ENCODE measurements at places on chromosomes 5 and 9.

- DNase-seq, result peak; percentile 72
These were observed 40.7 kb downstream of the KIAA0825 start for GRCh38 chr5:94577466-94578245.

DNA sequence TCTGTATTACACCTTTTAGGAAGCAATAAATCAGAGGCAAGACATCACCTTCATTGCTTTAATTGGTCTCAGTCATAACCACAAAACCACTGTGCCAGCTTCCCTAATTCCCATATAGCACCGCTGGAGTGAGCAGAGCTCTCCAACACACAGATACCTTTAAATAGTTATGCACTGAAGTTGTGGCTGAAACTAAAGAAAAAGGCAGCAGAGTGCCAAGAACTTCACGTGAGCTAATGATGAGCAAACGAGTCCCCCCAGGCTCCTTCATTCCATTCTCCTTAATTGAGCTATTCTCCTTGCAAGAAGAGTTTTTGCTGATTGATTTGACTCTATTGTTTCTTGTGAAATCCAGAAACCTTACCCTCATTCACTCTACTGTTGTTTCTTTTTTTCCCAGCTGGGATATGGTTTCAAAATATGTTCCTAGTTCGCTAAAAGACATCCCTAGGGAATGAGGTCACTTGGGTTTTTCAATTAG, 501.5 kb downstream of the SPATA31D1 start:
- DNase-seq, result no peak

DNA sequence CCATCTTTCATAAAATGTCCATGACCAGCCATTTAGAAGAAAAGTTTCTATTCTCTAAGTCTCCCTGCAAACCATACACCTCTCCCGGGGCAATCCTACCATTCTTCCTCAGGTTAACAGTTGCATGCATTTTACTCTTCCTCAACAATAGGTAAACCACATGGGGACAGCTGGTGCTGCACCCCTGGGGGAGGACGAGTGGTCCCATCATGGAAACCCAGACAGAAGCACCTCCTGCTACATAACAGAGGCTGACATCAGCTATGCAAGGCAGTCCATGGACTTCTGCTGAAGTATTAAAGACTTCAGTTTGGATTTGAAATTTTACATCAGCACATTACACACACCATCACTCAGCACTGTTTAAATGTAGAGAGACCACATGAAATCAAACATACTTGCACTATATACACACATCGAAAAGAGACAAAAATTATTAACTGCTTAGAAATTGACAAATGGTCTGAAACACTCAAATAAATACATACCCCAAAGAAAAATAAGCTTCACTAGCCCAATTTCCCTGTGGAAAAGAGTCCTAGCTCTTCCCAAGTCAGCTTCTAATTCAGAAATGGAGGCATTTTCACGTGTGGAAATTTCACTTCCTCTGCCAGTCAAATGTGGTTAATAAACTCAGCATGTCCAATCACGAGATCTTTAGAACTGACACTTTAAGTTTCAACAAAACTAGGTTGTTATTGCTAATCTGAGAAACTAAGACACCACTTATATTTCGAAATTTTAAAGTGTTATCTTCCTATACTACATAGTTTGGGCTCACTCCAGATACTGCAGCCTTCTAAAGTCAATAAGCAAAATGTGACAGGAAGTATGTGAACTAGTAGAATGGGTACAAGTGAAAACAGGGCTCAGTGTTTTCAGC, 173.4 kb downstream of the ROR2 start:
- no peak for DNase-seq

GRCh38 chr9:109411798-109412352, 86.2 kb downstream of the PTPN3 start:
- peak; percentile 25 for DNase-seq

GRCh38 chr9:106616026-106616425, 246.9 kb upstream of the ZNF462 start:
- DNase-seq, result no peak

GRCh38 chr5:177982956-177983355, 13.1 kb downstream of the PROP1 start:
- no peak for DNase-seq

DNA sequence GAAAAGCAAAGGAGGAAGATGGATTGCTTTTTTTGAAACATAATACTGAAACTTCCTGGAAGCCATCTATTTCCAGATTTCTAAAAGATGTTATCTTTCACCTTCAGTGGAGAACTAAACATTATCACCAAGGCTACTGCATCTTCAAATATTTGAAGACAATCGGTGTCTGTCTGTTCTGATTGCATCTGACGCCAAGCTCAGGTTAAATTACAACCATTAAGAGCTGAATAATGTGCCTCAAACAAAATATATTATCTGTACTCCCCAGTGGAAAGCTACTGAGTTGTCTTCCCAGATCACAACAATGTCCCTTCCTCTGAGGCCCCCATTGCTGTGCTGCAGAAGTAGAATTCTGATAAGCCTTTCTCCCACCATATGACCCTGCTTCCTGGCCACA, 342.3 kb downstream of the PLK2 start:
- DNase-seq, result no peak

DNA sequence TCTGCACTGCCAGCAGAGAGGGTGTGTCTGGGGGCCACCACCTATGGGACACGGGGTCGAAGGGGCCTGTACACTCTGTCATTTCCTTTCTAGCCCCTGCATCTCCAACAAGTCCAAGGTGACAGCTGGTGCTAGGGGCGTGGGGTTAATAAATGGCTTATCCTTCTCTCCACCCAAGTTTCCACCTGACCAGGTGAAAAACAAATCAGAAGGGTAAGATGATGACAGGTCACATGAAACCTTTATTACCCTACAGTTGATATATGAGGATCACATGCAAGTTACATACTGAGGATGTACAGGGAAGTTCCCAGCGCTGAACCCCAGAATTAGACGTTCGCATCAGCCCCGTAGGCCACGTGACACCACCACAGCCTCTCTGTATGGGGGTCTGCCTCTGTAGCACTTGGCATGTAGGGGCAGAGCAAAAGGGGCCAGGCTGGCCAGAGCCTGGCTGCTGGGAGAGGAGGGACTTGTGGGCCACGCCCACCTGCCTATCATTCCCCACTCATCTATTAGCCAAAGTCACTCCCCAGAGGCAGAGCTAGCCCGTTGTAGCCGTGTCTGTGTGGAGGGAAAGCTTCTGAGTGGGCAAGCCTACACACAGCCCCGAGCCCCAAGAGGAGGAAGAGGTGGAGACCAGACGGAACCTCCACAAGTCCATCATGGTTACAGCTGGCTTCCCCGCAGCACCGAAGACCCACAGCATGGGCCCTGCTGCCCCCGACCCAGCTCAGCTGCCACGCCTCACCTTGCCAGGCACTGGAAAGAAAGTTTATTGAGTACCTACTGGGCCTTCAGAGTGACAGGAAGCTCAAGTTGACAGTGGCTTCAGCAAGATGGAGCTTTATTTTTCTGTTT, 2.2 kb downstream of the TMEM141 start:
- DNase-seq, result no peak

DNA sequence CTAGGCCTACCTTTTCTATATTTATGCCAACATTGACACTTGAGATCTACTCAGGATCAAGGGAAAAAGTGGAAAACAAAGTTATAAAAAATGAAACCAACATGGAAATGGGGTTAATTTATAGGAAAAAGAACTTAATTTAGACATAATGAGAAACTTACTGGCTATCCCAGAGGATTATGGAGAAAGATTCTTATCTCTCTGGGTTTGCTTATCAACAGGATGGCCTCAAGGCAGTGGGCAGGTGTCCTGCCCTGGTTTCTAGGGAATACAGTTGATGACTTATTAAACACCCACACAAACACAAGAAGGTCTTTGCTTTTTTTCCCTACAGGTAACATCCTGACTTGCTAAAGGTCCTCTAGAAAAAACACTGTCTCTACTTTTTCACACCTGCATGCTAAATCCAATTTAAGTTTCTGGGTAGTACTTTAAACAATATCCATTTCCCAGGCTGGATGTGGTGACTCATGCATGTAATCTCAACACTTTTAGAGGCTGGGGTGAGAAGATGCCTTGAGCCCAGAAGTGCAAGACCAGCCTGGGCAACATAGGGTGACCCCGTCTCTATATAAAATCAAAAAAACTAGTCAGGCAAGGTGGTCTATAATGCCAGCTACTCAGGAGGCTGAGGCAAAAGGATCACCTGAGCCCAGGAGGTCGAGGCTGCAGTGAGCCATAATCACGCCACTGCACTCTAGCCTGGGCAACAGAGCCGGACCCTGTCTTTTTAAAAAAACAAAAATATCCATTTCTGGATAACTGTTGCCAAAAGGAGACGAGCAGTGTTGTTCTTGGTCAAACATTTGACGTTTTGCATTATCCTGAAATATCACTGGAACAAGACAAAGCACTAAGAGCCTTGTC, 6.6 kb upstream of the ZNF608 start:
- DNase-seq, result no peak
